ENCODE measurements at places on chromosomes 5 and 9. TPM values are rescaled to one million over a fixed set of nuclear protein-coding genes. Genes with fewer than 3 reads are reported as not detected.
A peak's percentile ranks its signal among the peaks of the same experiment; 100 is the strongest.

CCDC187 gene
- total RNA-seq = not detected

G3BP1 gene
- 120 TPM for total RNA-seq

ZNG1E gene
- 12.9 TPM for total RNA-seq

CREBRF gene
- total RNA-seq = 17.6 TPM

NNT gene
- 674 TPM for total RNA-seq

CCDC192 gene
- not detected for total RNA-seq

WNK2 gene
- total RNA-seq = 170 TPM

C1QTNF2 gene
- total RNA-seq = 0.85 TPM

- no peaks in the 10 kb centered on the region for H3K4me1 ChIP-seq
- H3K27ac ChIP-seq = no peak overlapping the region
- H3K4me3 ChIP-seq = no peak overlapping the region
- no peaks in the 10 kb centered on the region for H3K36me3 ChIP-seq
Measured at GRCh38 chr5:27087747-27088146, 49.4 kb upstream of the CDH9 start.

- DNase-seq = no peak
- no peaks in the 10 kb centered on the region for H3K4me1 ChIP-seq
- H3K27me3 ChIP-seq = no peaks in the 10 kb centered on the region
- no peak overlapping the region for H3K27ac ChIP-seq
- H3K4me3 ChIP-seq = no peak overlapping the region
Measured at GRCh38 chr9:98522487-98522886, 186.2 kb downstream of the GABBR2 start.

- H3K4me1 ChIP-seq = no peaks in the 10 kb centered on the region
- no peaks in the 10 kb centered on the region for H3K27me3 ChIP-seq
- no peaks in the 10 kb centered on the region for H3K36me3 ChIP-seq
- no peak overlapping the region for H3K4me3 ChIP-seq
- no peak overlapping the region for H3K27ac ChIP-seq
Measured at GRCh38 chr5:19001054-19001453, 986.9 kb downstream of the CDH18 start.

GRCh38 chr5:27008604-27009539 lies 29.5 kb downstream of the CDH9 start:
- no peak overlapping the region for H3K4me3 ChIP-seq
- no peaks in the 10 kb centered on the region for H3K36me3 ChIP-seq
- H3K27me3 ChIP-seq = no peaks in the 10 kb centered on the region
- DNase-seq = no peak
- no peaks in the 10 kb centered on the region for H3K4me1 ChIP-seq
- H3K27ac ChIP-seq = no peak overlapping the region

DNA sequence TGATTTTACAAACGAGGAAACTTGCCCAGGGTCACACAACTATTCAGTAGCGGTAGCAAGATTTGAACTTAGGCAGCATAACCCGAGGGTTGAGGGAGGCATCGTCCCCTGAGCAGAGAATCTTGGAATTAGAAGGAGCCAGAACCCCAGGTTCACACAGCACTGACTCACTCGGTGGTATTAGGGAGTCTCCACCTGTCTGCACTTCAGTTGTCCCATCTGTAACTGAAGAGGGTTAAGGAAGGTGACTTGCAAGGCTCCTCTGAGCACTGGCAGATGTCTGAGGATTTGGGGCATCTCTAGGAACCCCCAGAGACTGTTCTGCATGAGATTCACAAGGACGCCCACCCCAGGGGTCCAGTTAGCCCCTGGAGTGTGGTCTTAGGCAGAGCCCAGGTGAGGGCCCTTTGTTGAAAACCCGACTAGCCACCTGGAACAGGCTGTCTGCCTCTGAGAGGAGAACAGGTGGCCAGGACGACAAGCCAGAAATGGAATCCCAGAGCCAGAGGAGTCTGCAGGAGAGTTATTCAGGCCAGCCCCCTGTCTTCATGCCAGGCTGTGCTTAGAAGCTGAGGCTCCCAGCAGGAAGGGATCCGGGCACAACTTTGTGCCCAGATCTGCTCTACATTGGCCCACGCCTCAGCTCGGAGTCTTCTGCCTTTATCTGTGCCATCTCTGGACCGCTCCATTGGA lies 50.0 kb upstream of the ORM1 start:
- no peaks in the 10 kb centered on the region for H3K36me3 ChIP-seq
- no peak overlapping the region for H3K27ac ChIP-seq
- H3K27me3 ChIP-seq = no peaks in the 10 kb centered on the region
- H3K4me3 ChIP-seq = no peak overlapping the region

DNA sequence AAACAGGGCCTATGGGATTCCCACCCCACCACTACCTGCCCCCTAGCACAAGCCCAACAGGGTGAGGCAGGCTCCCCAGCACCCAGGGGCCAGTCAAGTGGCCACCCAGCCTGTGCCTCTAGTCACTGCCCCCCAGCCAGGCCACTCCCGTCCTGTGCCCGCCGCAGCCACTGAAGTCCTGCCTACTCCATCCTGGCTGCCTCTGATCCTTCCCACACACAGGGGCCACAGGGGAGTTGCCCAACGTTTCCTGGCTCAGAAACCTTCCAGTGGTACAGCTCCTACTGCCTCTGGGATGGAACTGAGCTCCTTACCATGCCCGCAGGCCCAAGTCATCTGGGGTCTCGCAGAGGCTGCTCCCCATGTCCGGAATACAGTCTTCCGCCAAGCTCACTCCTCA lies 70.2 kb upstream of the STXBP1 start:
- H3K27me3 ChIP-seq = no peaks in the 10 kb centered on the region
- H3K4me3 ChIP-seq = no peak overlapping the region
- no peak for DNase-seq
- no peaks in the 10 kb centered on the region for H3K36me3 ChIP-seq
- H3K4me1 ChIP-seq = peaks cover 67% of the 10 kb centered on the region
- H3K27ac ChIP-seq = peak overlapping the region; percentile 52

DNA sequence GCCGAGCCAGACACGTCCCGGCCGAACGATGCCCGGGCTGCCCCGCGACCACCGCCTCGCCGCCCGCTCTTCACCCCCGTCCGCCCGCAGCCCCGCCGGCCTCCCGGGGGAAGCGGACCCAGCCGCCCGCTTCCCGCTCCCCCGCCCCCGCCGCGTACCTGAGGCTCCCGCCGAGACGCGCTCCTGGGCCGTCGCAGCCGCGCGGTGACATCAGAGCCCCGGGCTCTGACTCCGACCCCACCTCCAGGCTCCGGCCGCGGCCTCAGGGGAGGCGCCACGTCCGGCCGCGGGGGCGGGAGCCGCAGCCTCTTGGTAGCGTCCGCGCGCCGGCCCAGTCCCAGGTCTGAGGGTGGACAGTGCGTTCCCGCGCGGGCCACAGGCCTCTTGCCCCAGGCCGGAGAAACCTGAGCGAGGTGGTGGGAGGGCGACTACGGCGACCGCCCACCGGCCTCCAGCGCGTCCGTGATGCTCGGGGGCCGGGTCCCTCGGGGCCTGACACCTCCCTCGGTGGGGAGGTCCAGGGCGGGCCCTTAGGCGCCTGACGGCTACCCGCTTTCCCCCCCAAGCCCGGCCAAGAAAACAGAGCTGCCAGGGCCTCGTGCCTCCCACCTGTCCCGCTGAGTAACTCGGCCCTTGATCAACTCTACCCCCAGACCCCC lies at the start of gene SHROOM1:
TSS of gene SHROOM1 (minus strand) at position 212 of the 659 bp plus-strand sequence. CDS start 4,507 bp downstream, outside the sequence.
- peak within 1 kb of the TSS; percentile 67 for H3K4me3 ChIP-seq
- H3K27ac ChIP-seq = peak within 1 kb of the TSS; percentile 85
- H3K27me3 ChIP-seq = no peaks in the 10 kb centered on the region
- DNase-seq = peak; percentile 66
- H3K4me1 ChIP-seq = peaks cover 31% of the 10 kb centered on the region

GRCh38 chr9:112241491-112241890 lies 66.4 kb upstream of the SUSD1 start:
- no peaks in the 10 kb centered on the region for H3K4me1 ChIP-seq
- no peak for DNase-seq
- H3K27ac ChIP-seq = no peak overlapping the region
- H3K4me3 ChIP-seq = no peak overlapping the region
- H3K36me3 ChIP-seq = no peaks in the 10 kb centered on the region

- peaks cover 21% of the 10 kb centered on the region for H3K4me1 ChIP-seq
- DNase-seq = no peak
- peaks cover 29% of the 10 kb centered on the region for H3K36me3 ChIP-seq
- H3K4me3 ChIP-seq = no peak overlapping the region
Measured at GRCh38 chr5:177445052-177445916, 1.3 kb upstream of the PRR7 start.

- peaks cover 31% of the 10 kb centered on the region for H3K4me1 ChIP-seq
- H3K27ac ChIP-seq = peak overlapping the region; percentile 97
- H3K4me3 ChIP-seq = peak overlapping the region; percentile 61
- no peak for DNase-seq
- no peaks in the 10 kb centered on the region for H3K27me3 ChIP-seq
- peaks cover 10% of the 10 kb centered on the region for H3K36me3 ChIP-seq
Measured at GRCh38 chr9:35688558-35689541, 875 bp downstream of the TPM2 start.

All from heart right ventricle (tissue), 16 donors.